ENCODE measurements at places on chromosomes 2 and 18.

DNA sequence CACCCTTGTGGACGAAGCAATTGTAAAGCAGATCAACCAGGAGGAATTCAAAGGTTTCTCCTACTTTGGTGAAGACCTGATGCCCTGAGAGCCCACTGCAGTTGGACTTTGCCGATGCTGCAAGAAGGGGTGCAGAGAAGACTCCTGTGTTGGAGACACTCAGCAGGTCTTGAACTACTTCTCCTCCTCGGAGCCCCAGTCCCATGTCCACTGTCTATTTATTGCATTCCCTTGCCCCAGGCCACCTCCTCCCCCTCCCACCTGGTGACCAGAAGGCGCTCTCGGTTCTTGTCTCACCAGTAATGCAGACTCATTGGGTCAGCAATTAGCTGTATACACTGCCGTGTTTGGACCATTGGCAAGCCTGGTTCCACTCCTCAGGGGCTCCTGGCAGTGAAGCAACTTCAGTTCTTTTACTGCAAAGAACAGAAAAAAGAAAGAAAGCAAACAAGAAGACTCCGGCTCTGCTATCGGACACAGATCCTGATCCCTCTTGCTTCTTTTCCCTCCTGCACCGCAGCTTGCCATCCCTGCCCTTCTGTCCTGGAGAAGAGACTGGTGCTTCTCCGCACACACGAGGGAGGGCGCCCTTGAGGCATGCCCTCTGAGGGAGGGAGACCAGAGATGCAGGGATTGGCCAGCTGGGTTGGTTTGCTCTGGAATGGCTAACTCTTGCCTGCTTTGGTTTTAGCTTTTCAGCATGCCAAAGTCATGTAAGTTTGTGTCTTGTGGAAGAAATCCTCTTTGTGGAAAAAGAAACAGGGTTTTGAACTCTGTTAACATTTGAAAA, 112.2 kb upstream of the EPAS1 start:
- no peak for DNase-seq

DNA sequence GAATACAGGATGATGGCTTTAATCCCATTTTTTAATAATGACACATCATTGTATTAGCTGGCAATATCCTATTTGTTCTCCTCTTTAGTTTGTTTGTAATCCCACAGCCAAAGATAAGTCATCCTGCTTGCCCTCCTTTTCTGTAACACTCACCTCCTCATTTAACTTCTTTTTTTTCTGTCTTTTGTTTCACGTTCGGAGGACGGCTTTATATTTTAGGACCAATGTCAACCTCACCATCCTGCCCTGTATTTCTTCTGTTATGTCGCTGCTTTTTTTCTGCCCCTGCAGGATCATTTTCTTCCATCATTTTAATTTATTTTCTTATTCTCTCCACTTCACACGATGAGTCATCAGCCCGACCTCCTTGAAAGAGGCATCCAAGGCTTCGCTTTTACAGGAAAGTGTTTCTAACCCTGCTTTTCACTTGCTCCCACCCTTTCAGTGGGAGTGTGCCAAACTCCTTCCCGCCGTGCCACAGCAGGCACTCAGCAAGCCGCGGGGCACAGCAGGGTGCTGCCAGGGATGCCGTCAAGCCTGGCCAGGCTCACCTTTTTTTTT, 11.4 kb downstream of the RAB31 start:
- no peak for DNase-seq

GRCh38 chr2:179613701-179614100, 247.7 kb downstream of the ZNF385B start:
- DNase-seq: no peak

- no peak for DNase-seq
Measured at GRCh38 chr18:63189817-63190216, 129.8 kb downstream of the BCL2 start.

GRCh38 chr2:42926434-42927333, 134.3 kb upstream of the HAAO start:
- no peak for DNase-seq

DNA sequence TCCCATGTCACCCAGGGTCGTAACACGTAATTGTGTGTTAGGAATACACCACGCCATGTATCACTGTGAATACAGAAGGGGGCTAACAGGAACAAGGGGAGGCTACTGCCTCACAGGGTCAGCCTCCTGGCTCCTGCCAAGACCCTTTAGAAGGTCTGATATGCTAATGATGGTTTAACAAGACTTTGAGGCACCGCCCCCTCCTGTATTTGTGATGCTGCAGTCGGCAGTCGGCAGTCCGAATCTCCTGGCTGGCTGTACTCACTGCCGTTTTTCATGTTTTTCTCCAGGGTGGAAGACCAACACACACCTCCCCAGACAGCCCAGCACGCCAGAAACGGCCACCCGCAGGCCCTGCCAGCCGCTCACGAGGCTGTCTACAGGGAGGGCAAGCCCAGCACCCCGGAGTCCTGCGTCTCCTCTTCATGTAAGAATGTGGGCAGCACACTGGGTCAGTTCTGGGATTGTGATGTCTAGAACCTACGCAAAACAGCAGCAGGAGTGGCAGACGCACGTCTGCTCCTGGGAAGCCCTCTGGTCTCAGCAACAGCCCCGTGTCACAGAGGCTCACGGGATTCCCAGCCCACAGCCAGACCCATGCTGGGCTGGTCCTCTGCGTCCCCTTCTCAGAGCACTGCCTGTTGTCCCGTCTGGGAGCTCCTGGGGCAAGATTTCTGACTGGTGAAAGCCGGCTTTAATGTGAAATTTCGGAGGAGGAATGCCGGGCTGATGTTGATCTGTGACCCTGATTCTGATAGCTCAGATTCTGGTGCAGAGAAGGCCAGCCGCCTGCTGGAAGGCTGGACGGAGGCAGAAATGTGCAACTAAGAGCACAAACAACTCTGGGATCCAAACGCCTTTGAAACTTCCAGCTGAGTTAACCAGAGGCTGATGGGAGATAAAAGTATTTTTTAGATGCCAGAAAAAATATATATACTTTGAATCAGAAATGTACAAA, 39.7 kb upstream of the B3GNT7 start:
- DNase-seq: no peak

GRCh38 chr2:242027676-242028450, 158.3 kb downstream of the RTP5 start:
- no peak for DNase-seq

DNA sequence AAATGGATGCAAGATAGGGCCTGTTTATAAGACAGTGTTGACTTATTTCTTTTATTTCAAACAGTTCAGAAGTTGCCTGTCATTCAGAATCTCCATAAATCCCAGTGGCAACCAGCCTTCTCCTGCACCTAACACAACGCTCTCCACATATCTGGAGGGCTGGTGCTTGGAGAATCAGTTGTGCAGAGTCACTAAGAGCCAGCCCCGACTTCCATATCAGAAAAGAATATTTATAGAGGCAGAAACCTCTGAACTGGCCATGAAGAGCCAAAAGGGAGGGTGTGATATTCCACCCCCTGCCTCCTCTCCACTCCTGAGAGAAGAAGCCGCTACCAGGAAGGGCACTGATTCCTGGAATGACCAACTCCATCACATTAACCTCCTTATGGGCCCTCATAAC, 34.0 kb upstream of the B4GALT6 start:
- no peak for DNase-seq

- DNase-seq: no peak
Measured at GRCh38 chr2:129764376-129765325, 214.8 kb upstream of the RAB6C start.

DNA sequence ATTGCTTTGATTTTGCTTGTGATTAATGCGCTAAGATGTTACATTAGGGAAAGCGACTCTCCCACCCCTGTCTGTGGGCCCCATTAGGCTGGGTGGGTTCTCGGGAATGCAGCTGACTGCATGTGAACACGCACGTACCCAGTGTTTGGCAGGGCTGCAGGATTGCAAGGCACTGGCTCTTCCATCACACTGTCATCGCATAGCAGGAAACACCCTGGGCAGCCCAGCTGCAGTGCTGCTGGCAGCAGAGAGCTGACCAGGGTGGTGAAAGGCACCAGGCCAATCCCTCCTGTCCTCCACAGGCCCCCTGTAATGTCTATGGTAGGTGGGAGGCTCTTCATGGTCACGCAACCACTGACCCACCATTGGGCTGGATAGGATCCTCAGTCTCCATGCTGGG, 34.4 kb upstream of the FZD7 start:
- no peak for DNase-seq

DNA sequence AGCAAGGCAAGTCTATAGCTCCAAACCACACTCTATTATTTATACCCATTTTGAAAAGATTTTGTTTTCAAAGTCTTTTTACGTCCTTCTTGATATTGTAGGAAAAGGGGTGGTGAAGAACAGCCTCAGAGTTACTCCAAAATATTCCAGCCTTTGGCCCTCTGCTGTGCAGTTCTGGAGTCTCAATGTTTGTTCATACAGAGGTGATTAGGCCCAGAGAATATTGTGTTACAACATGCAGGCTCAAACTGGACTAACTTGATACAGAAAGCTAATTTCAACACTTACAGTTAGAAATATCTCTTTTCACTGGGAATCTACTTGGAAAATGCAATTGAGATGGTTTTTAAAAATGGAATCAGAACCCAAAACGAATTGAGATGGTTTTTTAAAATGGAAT, 40.4 kb upstream of the SLC25A52 start:
- no peak for DNase-seq

DNA sequence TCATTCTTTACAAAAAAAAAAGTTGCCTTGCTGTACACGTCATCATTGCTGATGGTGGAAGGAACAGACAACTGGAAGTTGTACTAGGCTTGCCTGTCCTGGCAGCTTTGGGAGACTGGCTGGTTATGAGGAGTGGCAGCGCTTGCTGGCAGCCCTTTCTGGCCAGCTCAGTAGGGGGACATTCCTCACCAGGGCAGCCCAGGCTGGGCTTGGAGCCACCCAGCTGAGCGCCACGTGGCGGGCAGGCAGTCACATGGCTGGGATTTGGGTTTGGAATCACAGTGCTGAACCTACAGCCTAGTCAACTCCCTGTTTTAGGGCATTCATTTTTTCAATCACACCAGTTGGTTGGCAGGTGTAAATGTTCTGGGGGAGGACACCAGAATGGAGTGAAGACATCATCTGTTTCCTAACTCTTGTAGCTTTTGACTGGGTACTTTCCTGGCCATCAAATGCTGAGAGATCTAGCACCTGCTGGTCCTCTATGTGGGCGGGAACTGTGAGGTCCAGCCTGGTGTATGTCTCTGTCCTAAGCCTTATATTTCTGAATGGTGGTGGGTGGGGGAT, 139.3 kb downstream of the SETBP1 start:
- no peak for DNase-seq

DNA sequence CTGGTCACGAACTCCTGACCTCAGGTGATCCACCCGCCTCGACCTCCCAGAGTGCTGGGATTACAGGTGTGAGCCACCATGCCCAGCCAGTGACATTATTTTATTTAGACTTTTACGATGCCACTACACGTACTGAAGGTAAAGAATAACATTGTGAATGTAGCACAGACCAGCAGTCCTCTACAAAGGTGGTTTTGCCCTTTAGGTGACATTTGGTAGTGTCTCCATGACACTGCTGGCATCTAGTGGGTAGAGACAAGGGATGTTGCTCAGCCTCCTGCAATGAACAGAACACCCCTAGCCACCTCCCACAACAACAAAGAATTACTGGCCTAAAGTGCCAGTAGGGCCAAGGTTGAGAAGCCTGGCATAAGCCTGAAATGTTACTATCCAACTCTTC, 69.5 kb downstream of the MYOM1 start:
- no peak for DNase-seq

DNA sequence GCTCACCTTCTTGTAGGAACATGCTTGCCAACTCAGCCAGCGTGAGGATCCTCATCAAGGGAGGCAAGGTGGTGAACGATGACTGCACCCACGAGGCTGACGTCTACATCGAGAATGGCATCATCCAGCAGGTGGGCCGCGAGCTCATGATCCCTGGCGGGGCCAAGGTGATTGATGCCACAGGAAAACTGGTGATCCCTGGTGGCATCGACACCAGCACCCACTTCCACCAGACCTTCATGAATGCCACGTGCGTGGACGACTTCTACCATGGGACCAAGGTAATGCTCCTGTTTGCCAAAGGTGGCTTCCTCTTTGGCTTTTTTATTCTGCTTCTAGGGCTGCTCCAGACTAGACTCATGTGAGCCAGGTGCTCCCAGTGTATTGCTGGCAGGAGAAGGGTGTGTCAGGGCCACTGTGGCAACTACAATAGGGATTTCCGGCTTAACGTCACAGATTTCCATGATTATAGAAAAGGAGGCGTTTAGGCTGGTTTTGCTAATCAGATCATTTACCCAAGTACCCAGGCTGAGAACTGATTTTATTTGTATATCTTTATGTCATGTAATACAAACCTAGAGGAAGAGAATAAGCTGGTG, 50.6 kb downstream of the DPYSL5 start:
- DNase-seq: no peak

- DNase-seq: no peak
Measured at GRCh38 chr2:41038408-41038807, 586.5 kb upstream of the SLC8A1 start.

GRCh38 chr2:176415174-176415895, 146.1 kb downstream of the MTX2 start:
- no peak for DNase-seq

- DNase-seq: no peak
Measured at GRCh38 chr2:183592271-183592670, 468.0 kb downstream of the NUP35 start.

DNA sequence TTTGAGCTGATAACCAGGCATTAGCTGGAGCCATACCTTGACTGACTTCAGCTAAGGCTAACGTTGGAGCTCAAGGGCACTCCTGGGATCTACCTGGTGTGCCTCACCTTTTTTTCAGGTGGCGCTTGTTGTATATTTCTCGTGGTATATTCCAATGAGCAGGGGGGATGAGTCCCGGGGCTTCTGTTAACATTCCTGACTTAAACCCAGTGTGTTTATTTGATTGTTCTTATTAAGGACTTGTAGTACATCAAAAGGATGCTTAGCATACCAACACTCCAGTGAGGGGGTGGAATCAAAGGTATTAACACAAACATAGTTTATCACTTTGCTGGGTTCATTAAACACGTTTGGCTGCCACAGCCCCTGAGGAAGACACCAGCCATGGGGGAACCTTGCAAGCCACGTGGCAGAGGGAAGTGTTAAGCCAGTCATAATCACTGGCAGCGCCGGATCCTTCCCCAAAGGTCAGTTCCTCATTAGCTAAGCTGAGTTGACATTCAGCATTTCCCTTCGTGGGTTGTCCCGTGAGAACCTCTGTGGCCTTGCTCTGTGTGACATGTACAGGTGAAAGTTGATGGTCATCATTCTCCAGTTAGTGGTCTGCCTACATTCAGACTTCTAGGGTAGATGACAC, 119.5 kb upstream of the MCFD2 start:
- DNase-seq: no peak

- no peak for DNase-seq
Measured at GRCh38 chr2:32930436-32930835, 16.3 kb upstream of the LTBP1 start.
